ENCODE measurements at places on chromosomes 3 and 15.

DNA sequence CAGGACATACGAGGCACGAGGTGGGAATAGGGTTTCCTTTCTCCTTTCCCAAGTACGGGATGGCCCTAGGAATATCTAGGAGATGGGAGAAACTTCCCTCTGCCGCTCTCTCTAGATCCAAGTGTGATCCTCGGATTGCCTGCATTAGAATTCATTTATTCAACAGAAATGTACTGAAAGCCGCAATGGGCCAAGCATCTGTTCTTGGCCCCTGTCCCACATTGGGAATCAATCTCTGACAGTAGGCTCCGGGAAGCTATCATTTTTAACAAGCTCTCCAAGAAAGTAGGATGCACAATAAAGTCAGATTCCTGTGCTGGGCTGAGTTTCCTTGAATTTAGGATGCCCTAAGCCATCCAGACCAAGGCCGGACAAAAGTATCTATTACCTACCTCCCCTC, 37.2 kb upstream of the CA12 start:
- no peak for DNase-seq

GRCh38 chr3:51682079-51682478, 11.0 kb downstream of the TEX264 start:
- peak; percentile 80 for DNase-seq

DNA sequence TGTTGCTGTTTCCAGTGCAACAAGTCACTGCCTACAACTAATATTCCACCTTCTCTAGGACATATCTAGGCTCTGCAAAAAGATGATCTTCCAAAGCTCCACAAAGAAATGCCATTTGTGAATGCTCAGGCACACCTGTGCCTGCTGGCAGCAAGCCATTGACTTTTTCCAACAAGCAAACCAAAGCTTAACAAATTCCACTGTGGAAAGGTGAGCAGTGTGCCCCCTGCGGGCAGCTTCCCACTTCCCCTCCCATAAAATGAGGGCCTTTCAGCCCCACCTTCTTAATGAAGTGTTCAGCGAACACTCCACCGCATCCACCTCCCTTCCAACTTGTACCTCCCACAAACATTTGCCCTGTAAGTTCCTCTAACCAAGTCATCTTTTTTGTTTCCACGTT, 157.5 kb upstream of the SLC24A5 start:
- no peak for DNase-seq

GRCh38 chr3:192371870-192372400, 355.4 kb downstream of the FGF12 start:
- no peak for DNase-seq

DNA sequence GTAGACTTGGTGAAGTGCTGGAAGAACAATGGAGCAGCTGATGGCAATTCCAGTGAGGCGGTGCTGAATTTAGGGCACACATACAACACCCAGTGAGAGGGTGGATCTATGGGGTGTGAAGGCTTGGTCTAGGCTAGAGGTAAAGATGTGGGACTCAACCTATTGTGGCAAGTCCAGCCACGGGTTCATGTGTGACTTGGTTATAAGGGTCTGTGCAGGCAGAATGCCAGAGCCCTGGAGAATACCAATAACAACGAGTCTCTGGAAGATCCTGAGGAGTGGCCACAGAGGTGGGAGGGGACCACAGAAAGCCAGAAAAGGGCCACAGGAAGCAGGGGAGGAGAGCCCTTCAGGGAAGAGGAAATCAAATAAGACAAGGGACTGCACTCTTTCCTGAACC, 55.0 kb downstream of the VGLL4 start:
- no peak for DNase-seq

DNA sequence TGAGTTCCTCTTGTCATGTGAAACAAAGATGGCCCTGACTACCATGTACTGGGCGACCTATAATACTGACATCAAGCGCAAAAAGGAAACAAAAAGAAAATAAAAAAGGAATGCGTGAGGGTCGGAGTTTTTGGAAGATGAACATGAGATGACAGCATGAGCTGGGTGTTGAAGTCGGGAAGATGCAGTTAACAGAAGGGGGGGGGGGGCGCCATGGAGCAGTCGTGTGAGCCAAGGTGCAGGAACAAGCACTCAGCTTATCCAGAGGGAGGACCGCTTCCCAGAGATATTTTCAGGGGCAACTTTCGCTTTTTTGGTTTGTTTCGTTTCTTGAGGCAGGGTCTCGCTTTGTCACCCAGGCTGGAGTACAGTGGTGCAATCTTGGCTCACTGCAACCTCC, 110.2 kb downstream of the RORA start:
- DNase-seq: no peak

GRCh38 chr15:59229453-59229852, 22.8 kb downstream of the LDHAL6B start:
- no peak for DNase-seq

GRCh38 chr15:69170597-69170996, 10.2 kb downstream of the GLCE start:
- no peak for DNase-seq

GRCh38 chr15:61657461-61657860, 402.8 kb downstream of the VPS13C start:
- DNase-seq: no peak

DNA sequence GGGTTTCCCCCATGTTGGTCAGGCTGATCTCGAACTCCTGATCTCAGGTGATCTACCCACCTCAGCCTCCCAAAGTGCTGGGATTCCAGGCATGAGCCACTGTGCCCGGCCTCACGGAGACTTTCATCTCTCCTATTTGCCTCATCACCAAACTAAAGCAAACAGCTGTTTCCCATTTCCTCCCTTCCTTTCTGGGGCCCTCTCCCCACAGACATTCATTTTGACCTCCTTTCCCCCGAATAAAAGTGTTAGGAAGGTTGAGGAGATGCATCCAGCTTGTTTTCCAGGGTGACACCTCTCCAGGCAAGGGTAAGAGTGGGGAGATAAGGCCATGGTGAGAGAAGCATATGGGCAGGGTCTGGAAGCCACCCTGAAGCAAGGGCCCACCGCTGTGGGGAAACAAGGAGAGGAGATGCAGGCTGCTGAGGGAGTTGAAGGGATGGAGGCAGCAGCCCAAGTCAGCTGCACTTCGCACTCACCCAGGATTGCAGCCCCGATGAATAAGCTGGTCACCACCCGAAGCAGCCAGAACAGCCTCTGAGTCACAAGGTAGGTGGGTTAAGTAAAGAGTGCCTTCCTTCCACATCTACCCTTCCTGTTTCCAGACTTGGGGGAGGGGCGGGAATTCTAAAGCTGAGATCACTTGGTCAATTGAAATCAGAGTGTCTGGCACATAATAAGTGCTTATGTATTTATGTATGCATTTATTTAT, 7.7 kb downstream of the DUOXA2 start:
- DNase-seq: peak; percentile 47

DNA sequence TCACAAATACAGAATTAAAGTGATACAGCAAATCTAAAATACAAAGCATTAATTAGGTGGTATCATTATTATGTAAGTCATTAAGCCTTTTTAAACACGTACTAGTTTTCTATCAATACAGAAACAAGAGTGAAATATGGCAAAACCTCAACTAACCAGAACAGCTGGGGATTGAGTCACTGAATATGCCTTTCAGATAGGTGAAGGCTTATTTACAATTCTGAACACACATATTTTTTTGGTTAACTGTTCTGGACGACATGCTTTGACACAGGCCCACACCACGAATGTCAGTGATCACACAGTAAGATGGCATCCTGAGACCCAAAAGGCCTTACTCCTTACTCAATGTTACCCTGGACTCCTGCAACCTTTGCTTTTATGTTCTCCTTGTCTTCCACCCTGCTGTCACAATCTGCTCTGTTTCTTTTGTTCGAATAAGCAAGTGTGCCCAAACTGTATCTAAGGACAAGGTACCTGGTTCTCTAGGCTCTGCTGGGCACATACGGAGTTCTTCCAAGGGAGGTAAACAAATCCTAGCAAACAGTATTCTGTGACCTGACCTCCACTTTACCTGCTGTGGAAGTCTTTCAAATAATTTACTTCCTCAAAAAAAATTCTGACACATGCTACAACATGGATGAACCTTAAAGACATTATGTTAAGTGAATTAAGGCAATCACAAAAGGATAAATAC, 7.0 kb downstream of the SFMBT1 start:
- no peak for DNase-seq

GRCh38 chr3:513301-513700, 316.7 kb downstream of the CHL1 start:
- DNase-seq: no peak

GRCh38 chr15:99275525-99276128, 24.3 kb downstream of the LRRC28 start:
- DNase-seq: no peak

DNA sequence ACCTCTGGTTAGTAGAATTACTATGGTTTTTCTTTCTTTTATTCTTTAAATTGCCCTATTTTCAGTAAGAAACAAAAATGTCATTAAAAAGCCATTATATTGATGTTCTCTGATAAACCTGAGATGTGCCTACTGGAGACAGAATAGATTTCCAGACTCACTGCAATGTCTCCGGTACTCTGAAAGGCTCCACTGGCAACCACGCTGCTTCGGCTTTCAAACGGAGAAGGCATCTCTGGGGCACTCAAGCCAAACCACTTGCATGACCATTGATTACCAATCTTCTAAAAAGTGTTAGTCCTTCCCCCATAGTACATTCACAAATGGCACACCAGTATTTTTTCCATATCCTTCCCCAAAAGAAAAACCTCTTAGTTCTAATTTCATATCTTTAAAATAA, 82.6 kb downstream of the CBLB start:
- DNase-seq: no peak

GRCh38 chr15:80401456-80401855, 2.7 kb upstream of the ARNT2 start:
- no peak for DNase-seq

DNA sequence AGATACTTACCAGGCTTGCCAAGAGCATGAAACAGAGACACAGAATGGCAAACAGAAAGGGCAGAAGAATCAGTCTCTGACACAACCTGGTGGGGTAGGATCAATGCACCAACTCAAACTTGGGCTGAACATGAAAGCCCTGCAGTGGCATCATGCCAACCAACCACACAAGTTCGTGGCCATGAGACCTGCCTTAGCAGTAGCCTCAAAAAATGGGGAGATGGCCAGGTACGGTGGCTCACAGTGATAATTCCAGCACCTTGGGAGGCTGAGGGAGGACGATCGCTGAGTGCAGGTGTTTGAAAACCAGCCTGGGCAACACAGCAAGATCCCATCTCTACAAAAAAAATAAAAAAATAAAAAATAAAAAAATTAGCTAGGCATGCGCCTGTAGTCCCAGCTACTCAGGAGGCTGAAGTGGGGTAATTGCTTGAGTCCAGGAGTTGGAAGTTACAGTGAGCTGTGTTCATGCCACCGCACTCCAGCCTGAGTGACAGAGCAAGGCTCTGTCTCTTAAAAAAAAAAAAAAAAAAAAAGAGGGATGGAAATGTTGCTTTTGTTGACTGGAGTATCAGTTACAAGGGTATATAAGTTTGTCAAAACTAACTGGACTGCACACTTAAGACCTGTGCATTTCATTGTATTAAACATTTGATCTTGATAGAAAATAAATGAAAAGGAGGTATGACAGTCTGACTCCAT, 93.4 kb downstream of the XXYLT1 start:
- DNase-seq: no peak

- peak; percentile 95 for DNase-seq
These were observed 34.2 kb upstream of the VPS8 start for GRCh38 chr3:184777566-184778356.

DNA sequence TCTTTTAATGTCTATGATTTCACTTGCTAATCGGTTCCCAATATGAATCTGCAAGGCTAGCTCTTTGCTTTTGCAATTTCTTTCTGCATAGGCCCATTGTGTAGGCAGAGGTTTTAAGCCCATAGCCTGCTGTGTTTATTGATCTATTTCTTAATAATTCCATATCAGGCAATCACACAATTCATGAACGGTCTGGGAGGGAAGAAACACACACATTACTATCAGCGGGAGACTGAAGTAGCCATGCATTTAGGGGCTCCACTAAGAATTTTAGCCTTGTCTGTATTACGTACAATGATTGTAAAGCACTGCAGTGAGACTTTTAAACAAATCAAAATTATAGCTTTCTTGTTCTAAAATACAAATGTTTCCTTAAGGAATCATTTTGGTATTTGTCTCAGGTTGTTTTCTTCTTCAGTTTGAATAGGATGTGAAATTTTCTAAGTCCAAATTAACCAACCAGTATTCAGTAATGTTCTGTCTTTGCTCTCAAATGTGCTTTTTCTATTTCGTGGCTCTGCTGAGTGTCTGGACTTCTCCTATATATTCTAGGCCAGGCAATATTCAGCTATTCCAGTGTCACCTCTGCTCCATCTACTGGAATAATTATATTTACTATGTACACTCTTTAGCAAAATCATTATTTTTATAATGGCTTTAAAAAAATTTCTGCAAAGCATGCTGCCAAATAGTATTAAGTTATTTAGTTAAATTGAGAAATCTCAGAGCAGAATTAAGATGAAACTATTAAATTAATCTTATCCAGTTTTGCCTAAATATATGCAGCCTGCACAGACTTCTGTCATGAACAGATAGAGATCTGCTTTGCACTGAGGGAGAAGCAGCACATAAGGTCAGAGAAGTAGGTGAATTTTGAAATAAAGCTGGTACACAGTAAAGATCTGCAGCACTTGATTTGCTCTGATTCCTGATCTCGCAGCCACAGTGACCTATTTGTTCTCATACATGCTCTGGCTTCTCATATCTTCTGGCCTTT, 103.0 kb upstream of the NAALADL2 start:
- DNase-seq: no peak

- DNase-seq: no peak
These were observed 10.7 kb upstream of the SLC22A13 start for GRCh38 chr3:38254872-38255271.

GRCh38 chr15:48352474-48353072, 21.3 kb downstream of the DUT start:
- peak; percentile 42 for DNase-seq

DNA sequence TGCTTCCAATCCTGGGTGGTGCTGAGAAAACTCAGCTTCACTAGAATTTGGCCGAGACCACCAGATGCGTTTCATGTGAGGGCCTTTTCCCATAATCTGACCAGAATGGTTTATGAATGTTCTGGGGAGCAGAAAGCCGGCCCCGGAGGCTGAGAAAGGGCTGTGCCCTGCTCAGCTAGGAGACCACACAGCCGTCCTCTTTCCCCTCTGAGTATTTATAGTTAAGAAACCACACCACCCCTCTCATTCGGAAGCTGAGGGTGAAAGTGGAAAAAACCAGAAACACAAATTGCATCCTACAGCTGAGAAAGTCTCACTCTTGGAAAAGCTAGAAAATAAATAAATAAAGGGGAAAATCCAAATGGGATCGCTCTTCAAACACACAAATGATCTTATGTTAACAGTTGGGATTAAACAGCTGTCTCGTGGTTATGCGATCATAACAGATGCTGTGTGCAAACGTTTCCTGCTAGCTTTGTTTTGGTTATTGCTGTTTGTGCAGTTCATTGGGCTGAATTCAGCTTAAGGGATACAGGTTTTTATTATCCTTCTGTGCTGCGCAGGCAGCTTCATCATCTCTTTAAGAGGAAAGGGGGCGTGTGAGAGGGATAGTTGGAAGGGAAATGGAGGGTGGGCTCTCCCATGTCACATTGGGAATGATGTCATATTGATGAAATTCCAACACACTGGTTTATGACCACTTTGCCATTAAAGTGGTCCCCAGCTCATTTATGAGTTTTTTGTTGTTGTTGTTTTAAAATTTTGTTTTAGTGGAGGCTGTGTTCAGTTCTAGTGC, 1026.2 kb upstream of the NR2F2 start:
- DNase-seq: peak; percentile 10

Measured in fibroblast of gingiva (primary cell).